ENCODE measurements at places on chromosomes 5 and 9.

GRCh38 chr5:14342306-14342705 is 199.2 kb downstream of the TRIO start:
- no peak for DNase-seq

DNA sequence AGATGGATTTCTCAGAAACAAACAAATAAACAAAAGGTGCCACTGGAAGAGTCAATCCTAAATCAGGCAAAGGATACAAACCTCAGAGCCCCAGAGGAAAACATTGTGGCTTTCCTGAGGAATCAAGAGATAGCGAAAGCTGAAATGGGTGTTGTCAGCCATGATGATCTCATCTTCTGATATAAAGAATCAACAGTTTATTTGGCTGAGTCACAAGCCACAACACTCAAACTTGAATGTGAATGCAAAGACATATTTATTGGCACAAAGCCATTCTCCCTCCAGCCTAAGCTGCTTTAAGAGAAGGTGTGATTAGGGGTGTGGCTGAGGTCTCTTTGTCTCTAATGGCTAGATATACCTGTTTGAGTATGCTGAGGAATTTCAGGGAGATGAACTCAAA is 73.3 kb upstream of the NREP start:
- DNase-seq = no peak

DNA sequence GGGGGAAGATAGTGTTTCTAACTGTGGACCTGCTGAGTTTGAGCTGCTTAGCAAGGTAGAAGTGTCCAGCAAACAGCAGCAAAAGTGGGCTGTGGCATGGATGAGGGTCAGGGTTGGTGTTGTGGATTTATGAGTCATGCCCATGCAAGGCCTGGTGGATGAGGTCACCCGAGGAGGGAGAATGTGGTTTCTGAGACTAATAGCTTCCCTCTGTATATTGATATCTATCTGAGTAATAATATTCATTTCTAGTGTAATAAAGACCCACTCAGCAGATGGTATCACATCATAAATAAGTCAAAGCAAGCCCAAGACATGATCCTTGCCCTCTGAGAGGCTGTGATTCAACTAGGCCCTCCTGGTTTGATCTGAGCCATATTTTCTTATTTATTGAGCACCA is 597.8 kb upstream of the CLINT1 start:
- DNase-seq = no peak

DNA sequence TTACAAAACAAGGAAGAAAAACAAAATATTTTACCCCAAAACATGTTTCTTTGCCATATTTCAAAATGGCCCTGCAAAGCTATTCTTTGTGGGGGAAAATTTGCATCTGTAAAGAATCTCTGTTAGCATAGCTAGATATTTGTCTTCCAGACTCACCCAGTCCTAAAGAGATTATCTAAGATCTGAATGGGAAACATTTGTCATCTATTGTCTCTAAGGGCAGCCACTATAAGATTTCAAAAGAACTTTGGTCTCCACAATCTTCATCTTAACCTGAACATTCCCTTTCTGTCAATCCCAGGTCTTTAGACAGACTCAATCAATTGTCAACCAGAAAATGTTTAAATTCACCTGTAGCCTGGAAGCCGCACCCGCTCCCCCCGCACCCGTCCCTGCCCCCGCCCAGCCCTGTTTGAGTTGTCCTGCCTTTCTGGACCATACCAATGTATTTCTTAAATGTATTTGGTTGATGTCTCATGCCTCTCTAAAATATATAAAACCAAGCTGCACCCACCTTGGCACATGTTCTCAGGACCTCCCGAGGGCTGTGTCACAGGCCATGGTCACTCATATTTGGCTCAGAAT is 330.6 kb downstream of the RAB3C start:
- no peak for DNase-seq

DNA sequence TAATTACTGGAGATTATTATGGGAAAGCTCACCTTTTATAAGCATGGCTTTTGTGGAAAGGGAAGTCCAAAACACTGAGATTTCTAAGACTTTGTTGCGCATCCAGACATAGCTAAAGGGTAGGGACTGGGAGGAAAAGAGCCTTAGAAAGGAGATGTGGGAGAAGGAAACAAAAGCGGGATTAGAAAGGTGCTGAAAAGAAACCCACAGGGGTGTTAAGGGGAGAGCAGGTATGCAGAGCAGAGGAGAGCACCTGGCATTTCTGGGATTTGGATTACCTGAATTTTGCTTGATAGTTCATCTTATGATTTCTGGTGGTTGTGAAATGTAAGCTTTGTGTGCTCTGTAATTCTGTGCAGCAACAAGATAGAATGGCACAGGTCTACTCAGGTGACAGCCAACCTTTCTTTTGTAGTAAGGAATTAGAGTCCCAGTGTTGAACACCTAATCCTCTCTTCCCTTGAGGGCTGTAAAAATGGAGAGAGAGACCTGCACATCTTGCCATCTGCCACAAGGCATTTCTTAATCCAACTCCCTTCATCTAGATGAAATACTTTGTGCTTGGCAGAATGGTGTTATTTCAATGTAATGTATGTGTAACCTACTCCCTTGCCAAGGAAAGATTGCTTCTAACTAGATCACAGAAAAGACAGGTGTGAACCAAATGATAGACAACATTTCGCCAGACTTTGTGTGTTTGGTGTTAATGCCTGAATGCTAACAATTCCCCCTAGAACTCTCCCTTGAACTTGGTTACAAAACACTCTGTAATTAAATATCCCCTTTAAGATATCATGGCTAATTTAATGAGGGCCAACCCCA is 47.4 kb downstream of the ATPSCKMT start:
- no peak for DNase-seq

- no peak for DNase-seq
These were observed 61.5 kb downstream of the TMEM167A start for GRCh38 chr5:83015676-83016075.

DNA sequence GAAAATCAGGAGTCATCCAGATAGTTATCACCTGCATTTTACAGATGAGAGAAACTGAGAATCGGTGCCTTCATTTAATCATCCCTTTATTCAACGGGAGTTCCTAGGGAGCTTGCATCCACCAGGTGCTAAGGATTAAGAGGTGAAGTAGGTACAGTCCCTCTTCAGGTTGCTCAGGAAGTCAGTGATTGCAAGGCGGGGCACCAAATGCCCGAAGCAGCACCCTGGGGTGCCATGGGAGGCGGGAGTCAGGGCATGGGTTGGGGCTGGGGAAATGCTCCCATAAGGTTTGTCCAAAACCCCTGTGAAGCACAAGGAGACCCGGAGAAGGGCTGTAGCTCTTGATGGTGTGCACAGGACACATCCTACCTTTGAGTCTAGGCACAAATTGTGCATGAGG is 98.8 kb upstream of the KLF4 start:
- no peak for DNase-seq

GRCh38 chr9:96192710-96193109 is 109.3 kb downstream of the HSD17B3 start:
- no peak for DNase-seq

- no peak for DNase-seq
These were observed 38.3 kb downstream of the ANKRD33B start for GRCh38 chr5:10602031-10602806.

DNA sequence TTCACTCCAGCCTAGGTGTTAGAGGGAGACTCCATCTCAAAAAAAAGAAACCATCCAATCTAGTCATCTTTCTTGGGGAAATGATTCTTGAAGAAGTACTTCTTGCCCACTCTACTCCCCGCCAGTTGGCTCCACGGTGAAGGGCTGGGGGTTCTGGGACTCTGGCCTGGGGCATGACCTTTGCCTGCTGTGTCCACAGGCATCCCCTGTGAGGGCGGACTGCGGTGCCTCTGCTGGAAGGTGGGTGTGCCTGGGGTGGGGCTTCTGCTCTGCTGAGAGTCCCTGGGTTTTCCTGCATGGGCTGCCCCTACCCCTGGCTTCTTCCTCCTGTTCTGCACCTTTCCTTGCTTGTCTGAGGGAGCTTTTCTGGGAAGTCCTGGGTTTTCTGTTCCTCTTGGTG is 3.5 kb downstream of the TBC1D13 start:
- no peak for DNase-seq

GRCh38 chr9:84138541-84138940 is 157.9 kb downstream of the RMI1 start:
- DNase-seq = no peak

DNA sequence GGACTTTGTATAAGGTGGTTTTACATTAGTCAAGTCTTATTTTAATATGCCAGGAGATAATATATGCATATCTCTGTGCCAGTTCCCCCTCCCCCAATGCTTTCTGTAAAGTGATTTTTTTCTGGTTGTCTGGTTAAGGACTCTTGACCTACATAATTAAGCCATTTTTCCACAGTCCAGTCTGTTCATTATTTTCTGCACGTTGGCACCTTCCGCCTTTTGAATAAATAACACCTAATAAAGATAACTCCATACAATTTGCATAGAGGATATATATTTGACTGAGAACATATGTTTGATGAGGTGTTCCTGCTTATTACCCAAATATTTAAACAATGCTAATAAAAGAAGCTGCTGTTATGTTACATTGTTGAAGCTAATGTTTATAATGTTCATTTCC is 320.9 kb downstream of the DMAC1 start:
- no peak for DNase-seq

GRCh38 chr5:123449424-123449974 is 26.3 kb upstream of the CEP120 start:
- no peak for DNase-seq

- no peak for DNase-seq
These were observed 107.9 kb upstream of the SELENOP start for GRCh38 chr5:42919600-42919999.

DNA sequence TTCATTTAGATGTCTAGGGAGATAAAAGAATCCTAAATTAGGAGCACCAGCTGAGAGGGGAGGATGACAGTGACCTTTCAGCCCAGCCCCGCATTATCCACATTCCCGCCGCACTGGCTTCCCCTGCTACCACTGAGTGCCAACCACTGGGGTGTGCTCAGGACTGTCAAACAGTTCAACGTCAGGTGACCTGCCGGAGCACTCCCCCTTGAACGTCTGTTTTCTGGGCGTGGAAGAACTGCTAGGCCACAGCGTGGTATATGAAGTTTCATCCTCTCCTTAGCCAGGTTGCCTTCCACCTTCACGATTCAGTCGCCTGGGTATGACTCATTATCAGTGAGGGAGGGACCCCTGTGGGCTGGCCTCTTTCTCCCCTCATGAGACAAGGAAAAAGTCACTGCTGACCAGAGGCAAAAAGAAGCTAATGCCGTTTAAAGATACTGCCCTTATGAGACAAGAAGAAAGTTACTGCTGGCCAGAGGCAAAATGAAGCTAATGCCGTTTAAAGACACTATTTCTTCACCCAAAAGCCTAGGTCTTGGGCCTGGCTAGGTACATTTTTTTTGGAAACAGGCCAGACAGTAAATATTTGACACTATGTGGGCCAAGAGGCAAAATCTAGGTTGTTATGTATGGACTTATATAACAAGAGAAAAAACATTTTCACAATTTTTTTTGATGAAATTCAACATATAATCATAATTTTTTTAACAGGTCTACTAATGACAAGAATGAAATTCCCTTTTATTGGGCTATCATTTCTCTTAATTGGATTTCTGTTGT is 4.6 kb downstream of the NMRK1 start:
- DNase-seq = no peak

GRCh38 chr9:121788686-121789366 is 137.4 kb downstream of the DAB2IP start:
- no peak for DNase-seq

DNA sequence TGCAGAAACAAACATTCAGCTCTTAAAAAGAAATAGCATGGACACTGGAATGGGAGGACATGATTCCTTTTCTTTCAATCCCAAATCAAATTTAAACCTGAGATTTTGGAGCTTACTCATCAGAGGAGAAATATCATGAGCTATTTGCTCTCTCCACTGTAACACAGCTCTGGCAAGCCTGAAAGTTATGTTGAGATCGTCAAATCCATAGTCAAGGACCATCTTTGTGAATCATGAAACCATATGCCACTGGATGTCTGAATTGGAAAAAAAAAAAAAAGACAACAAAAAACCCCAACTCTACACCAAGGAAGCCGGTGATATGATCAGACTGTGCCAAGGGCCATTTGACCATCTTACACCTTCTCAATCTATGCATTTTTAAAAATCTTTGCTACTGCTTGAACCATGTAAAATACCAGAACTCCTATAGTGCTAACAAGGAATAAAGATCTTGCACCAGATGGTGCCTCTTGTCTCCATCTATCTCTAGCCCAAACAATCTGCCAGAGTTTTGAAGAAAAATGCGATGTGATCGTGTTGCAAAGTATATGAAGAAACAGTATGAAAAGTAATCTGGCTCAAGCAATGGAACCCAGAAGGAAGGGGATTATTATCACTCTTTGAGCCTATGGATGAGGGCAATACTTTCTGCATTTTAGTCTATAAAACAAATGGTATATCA is 138.1 kb upstream of the MEF2C start:
- DNase-seq = no peak

GRCh38 chr5:81908044-81908443 is 63.8 kb upstream of the ATG10 start:
- no peak for DNase-seq

DNA sequence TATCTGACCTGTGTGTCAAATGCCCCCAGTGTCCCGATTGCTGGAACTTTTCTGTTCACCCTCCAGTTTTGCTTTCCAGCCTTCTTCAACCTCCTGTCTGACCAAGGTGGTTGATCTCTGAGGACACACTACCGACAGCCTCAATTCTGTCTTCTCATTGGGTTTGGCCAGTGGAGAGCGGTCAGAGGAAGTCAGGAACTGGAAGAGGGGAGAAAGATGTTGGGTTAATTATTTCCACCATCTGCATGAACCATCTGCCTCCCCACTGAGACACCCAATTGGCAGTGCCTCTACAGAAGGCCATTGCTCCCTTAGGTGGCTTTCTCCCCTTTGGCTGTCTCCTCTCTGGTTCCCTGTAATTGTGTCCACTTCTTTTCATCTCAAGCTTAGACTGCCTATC is 154.3 kb upstream of the RAI14 start:
- DNase-seq = no peak

DNA sequence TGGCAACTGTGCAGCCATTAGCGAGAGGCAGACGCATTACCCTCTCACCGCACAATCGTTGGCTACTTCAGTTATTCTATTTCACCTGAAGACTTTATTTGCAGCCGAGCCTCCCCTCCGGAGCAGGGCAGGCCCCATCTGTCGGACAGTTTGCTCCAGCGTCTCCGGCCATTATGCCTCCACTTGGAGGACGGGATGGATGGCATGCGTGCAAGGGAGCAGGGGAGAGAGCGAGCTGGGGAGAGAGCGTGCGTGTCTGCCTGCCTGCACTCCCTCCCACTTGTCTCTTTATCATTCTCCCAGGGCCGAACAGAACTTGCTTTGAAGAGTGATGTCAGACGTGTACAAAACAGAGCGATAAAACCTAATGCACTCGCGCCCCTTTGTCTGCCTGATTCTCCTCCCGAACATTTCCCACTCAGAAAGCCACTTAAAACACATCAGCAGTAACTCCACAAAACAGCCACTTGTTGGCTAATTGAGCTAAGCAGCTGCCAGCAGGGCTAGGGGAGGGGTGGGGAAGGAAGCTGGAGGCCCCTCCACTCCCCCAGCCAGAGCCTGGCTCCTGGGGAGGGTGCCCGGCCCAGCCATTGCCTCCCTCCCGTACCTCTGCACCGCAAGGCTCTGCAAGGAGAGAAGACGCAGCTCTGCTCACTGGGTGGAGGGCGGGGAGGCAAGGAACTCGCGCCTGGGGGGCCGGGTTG is 43.4 kb upstream of the FUBP3 start:
- no peak for DNase-seq

GRCh38 chr5:50874306-50875001 is 208.0 kb downstream of the PARP8 start:
- no peak for DNase-seq

All from stimulated activated CD4-positive, alpha-beta T cell treated with anti-CD3 and anti-CD28 coated beads, TNF-alpha, amount 100 ng/mL, for 1 hour (primary cell).